Pons (tissue), 1 donor: ENCODE measurements at places on chromosomes 7 and 10.
A peak's percentile ranks its signal among the peaks of the same experiment; 100 is the strongest.

- no peak for DNase-seq
These were observed 45.3 kb upstream of the ANKRD1 start for GRCh38 chr10:90966146-90966545.

- DNase-seq, result peak; percentile 66
These were observed 3.2 kb downstream of the INSIG1 start for GRCh38 chr7:155300641-155301452.

- peak; percentile 81 for DNase-seq
These were observed at the start of gene ANK3 for GRCh38 chr10:60389413-60390025. Gene ANK3, minus strand, starts transcription at chr10:60389875. Its CDS starts 337 bp downstream, at chr10:60389538.

DNA sequence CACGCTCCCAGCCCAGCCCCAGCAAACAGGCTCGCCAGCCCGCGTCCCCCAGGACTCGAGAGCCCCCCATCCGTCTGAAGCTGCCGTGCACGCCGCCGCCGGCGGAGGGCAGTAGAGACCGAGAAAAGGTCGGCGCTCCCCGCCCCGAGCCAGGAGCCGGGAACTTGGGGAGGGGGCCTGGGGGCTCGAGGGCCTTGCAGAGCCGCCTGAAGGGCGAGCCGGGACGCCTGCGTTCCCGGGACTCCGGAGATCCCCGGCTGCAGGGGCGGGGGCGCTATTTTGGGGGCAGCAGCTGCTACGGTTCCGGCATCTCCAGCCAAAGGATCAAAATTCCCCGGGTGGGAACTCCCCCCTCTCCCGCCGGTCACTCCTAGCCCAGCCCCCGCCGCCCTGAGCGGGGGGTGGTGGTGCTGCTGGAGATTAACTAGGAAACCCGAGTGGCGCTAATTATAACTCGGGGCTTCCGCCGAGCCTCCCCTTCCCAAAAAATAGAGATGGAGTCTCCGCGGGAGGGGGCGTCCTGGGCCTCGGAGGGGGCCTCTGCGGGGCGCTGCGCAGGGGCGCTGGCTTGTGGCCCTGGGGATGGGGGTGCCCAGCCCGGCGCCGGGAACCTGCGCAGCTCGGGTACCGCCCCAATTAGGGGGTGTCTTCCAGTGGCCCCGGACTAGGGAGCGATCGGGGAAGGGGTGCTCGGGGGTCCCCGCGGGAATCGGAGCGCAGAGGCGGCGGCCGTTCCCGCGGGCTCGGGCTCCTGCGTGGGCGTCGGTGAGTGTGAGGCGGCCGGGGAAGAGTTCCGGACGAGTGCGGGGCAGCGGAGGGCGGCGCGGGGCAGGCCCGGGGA is 608 bp downstream of the ACHE start:
- no peak for DNase-seq

- no peak for DNase-seq
These were observed 33.8 kb downstream of the SEC61G start for GRCh38 chr7:54725255-54725654.

DNA sequence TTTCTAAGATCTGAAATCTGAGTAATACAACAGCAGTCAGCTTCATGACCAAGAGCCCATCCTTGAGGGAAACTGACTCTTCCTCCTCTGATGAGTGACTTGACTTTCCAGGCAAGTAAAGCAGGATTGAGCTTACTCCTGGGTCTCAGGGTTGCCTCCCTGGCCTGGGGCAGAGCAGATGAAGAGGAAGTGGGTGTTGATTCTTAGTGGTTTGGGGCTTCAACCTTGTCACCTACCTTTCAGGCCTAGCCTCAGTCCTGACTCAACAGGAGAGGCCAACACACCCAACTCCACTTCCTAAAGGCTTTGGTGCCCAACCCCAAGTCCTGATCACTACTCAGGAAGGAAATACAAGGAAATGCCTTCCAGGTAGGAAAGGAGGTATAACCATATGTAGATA is 54.1 kb downstream of the KCNMA1 start:
- DNase-seq, result no peak

DNA sequence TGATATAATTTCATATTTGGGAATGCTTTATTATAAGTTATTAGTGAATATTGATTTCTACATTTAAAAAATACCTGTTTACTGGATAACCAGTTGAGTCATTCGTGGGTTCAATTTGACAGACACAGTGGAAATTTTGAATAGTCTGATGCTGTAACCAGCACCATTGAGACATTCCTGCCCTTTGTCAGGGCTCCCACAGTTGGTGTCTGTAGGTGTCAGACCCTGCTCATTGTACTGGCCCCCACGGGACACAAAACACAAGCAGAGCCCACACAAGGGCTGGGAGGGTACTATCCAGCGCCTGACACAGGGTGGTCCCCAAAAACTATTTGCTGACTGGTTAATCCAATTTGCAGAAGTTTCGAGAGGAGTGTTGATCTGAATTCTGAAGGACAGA is 35.9 kb downstream of the EEPD1 start:
- DNase-seq, result no peak

DNA sequence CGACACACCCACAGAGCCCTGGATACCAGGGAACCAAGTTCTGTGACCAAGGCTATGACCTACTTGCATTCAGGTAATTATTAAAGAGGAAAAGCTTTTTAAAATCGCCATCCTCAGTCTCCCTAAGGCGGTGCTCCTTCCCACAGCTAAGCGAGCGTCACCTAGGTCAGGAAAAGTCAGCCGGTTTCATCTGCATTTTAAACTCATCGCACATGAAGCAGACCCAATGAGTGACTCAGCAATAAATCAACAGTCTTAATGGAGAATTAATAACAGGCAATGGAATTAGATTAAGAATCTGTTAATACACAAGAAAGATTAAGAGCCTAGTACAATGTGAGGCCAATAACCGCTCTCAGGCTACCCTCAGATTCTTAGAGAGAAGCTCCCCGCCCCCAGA is 59.2 kb downstream of the HSPA12A start:
- DNase-seq, result no peak
